ENCODE measurements at places on chromosomes 12 and 14.

DNA sequence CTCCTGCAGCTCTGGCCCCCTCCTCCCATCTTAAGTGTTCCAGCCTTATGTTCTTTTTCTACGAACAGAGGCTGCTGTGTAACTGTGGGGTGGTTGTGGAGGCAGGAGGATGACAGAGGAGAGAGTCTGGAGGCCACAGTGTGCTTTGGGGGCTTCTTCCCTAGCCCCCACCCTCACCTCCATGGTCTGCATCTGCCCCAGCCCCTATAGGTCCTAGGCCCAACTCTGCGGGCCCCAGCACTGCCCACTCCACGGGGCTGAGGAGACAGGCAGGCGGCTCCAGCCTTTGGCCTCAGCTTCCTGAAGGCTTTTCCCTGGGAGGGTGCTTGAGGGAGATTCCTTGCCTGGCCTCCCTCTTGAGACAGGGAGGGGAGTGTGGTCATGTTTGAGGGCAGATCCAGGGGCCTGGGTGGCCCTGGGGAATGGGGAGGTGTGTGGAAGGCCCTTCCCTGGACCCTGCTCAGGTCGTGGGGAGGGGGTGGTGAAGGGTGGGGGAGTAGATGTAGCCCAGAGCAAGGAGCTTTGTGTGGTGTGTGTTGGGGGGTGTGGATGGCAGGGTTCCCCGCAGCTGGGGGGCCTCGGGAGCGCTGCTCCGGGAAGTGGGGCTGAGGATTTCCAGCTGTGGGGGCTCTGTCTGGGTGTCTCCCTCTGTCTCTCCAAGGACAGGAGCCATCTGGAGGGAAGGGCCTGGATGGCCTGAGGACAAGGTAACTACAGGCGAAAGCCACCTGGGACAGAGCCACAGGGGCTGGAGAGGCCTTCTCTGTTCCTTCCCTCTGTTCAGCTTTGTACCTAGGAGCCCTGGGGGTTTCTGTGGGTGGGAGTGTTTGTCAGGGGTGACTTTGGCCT, 1.1 kb downstream of the SMIM41 start:
- peak; percentile 36 for DNase-seq

- no peak for DNase-seq
Measured at GRCh38 chr14:101098641-101099040, 195.1 kb upstream of the RTL1 start.

GRCh38 chr12:116650585-116651087, 87.2 kb downstream of the SPRING1 start:
- DNase-seq: no peak

GRCh38 chr14:81449114-81449513, 49.0 kb upstream of the STON2 start:
- no peak for DNase-seq

GRCh38 chr14:79992407-79993198, 218.7 kb downstream of the DIO2 start:
- DNase-seq: no peak

- peak; percentile 52 for DNase-seq
Measured at GRCh38 chr12:11706509-11707379, 57.3 kb downstream of the ETV6 start.

DNA sequence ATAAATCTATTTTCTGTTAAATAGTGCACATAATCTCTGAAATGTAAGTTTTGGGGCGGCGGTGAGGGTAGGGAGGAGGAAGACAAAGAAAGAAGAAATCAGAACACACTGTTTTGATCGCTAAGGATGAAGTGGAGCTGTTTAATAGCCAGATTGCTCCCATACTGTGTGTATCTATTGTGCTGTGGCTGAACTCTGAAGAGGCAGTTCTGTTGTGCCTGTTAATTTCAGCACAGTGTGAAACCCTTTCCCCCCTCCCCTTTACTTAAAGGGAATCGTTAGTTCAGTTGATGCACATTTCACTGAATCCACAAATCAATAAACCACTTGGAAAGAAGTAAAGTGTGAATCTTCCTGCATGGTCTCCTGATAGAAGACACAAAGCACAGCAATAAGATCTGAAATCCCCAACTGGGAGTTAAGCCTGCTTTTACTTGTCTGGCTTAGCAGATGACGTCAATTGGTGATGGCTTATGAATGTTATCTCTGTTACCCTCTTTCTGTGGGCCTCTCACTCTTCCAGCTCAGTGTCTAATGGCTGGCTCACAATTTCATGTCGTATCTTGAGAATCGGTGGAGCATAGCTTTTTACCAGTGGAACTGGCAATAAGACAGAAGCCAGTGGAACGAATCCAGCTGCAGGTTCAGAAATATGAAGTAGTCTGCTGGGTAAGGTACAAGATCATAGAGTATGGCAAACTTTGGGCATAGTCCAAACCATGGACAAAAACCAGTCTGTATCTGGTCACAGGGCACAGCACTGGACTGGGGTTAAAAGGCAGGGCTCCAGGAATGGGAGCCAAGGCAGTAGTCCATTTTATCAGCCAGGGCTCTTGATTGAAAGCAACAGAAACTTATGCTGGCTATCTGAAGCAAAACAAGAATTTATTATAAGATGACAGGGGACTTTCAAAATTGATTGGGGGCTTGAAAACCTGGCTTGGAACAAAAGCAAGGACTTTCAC, 413.5 kb upstream of the SEL1L start:
- DNase-seq: no peak

Measured in kidney (tissue), 22 donors.